ENCODE measurements at places on chromosomes 5 and 9.

DNA sequence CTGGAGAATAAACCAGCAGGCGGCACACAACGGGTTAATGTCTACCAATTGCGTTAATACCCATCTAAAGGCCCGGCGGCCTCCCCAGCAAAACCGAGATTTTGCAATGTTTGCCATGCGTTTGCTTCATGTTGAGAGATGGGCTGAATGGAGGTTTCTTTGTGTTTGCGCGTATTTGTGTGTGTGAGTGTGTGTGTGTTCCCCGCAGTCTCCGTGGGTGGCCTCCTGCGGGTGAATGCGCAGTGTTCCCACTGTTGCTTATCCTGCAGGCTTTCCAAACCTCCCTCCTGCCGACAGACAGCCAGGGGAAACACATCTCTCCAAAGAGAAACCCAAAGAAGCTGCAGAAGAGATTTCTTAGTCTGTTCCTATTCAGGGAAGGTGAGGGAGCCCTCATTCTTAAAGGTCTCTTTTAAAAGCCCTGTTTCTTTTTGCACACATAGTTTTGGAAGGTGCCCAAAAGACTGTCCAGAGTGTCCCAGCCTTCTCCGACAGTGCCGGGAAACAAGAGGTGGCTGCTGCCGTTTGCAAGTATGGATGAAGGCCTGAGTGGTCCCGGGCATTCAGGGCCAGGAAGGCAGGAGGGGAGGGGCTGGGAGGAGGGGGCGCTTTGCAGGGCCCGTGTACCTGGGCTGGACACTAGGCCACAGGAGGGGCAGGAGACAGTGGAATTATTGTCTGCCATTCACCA is 103.8 kb upstream of the ERCC6L2 start:
- no peak for DNase-seq

GRCh38 chr9:5435912-5436311 is 1.8 kb downstream of the PLGRKT start:
- no peak for DNase-seq

GRCh38 chr5:17448877-17449276 is 49.2 kb upstream of the TAF11L2 start:
- DNase-seq, result no peak

DNA sequence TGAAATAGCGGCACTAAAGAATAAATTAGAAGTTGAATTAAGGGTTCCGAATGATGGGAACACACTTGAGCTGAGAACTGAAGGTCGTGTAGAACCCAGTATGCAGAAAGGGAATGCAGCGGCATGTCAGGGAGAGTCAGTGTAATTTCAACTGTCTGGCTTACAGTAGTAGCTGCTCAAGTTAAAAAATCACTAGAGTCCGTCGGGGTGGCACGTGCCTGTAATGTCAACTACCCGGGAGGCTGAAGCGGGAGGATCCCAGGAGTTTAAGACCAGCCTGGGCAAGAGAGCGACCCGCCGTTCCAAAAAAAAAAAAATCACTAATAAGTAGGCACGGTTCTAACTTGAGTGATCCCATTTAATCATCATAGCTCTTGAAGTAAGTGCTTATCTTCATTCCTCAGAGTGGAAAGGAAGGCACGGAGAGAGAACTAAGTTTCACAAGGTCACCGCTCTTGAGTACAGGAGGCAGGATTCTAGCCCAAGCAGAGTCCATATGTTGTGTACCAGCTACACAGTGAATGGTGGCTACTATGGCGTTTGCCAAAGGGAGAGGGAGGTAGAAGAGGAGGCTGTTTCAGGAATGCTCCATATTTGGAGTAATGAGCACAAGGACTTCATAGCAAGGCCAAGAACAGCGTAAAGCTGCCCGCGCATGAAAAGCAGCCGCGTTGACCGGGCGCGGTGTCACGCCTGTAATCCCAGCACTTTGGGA is 831 bp downstream of the RMRP start:
- DNase-seq, result no peak

DNA sequence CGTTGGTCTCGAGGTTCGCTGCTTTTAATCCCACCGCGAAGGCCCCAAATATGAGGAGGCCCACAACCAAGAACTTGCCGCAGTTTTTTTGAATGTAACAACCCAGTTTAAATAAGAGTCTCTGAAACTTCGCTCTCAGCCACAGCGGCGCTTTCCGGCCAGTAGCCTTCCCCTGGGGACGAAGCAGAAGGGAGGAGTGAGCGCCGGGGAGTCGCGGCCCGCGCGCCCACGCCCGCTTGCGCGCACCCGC is 10.4 kb downstream of the PTCH1 start:
- DNase-seq, result peak; percentile 51
